ENCODE measurements at places on chromosomes 7 and 10. TPM values are rescaled to one million over a fixed set of nuclear protein-coding genes. Genes with fewer than 3 reads are reported as not detected.

DNA sequence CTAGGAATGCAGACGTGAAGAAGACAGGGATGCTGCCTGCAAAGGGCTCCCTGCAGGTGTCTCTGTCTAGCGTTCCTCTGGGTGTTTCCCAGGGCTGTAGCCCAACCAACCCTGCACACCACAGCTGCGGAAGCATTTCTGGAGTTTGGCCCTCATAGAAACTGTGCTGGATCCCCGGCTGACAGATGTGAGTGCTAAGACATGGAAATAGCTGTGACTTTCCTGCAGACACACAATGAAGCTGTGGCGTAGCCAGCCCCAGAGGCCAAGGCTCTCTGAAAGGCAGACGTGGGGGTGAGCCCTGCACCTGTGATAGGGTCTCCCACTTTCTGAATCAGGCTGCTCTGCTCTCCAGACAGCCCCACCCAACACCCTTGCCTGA lies 44.8 kb downstream of the ADCYAP1R1 start:
- DNase-seq: peak; percentile 50

- DNase-seq: peak; percentile 49
Measured at GRCh38 chr7:44959433-44959951, 19.3 kb downstream of the MYO1G start.

The CAMK1D gene
- 17.8 TPM for total RNA-seq

The ZMYND11 gene
- total RNA-seq: 87.1 TPM

Measured in posterior vena cava (tissue), 2 donors.